ENCODE measurements at places on chromosomes 1 and 21. TPM values are rescaled to one million over a fixed set of nuclear protein-coding genes. Genes with fewer than 3 reads are reported as not detected.

DNA sequence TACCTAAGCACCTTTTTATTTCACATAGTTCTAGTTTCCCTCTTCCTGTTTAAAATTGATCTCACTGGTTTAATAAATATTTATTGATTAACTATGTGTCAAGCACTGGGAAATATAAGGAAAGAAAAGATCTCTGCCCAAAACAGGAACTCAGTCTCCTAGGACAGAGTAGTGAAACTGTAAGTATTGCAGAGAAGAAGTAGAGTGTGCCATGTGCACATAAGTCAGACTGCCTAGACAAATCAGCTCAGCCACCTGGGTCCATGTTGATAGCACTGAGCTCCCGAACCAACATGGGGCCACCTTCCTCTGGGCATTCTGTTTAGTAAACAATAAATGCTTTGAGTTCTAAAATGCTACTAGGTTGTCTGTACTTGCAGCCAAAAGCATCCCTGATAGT lies 9.8 kb upstream of the SSX2IP start:
- H3K4me3 ChIP-seq, result no peak overlapping the region
- no peak overlapping the region for H3K27ac ChIP-seq
- H3K36me3 ChIP-seq, result no peaks in the 10 kb centered on the region
- DNase-seq, result no peak

DNA sequence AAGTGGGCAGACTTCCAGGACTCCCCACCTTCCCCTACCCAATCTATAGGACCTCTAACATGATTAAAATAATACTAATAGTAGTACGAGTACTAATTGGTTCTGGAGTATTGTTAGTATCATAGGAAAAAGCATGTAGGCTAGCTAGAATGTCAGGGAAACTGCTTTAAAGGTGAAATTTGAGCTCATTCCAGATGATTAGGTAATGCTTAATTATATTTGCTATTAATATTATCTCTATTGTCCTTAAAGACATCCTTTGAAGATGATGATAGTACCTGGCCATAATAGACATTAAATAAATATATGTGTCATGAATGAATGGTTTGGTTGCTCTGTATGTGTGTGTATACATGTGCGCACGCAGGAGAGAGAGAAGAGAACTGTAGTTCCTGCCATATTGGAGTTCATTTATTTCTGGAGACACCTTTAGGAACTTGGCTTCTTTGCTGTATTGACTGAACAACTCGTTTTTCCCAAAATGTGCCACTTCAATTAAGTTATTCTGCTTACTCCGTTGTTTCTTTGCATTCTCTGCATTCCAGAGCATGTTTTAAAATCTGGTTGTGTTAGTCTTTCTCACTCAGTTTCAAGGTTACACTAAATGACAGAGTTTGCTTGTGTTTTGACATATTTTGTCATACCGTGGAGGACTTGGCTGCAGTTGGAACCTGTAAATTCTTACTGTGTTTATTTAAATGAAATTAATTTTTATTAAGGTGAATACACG lies 117.1 kb downstream of the OSBPL9 start:
- H3K4me1 ChIP-seq, result no peaks in the 10 kb centered on the region
- no peak overlapping the region for H3K4me3 ChIP-seq
- H3K27ac ChIP-seq, result peak overlapping the region; percentile 65
- H3K27me3 ChIP-seq, result no peaks in the 10 kb centered on the region
- no peaks in the 10 kb centered on the region for H3K36me3 ChIP-seq

- H3K27me3 ChIP-seq, result no peaks in the 10 kb centered on the region
- no peak overlapping the region for H3K4me3 ChIP-seq
- no peak overlapping the region for H3K27ac ChIP-seq
- DNase-seq, result no peak
Measured at GRCh38 chr1:244778344-244778743, 57.1 kb upstream of the COX20 start.

- no peaks in the 10 kb centered on the region for H3K27me3 ChIP-seq
- H3K4me1 ChIP-seq, result no peaks in the 10 kb centered on the region
- no peak overlapping the region for H3K4me3 ChIP-seq
Measured at GRCh38 chr21:25313829-25314228, 293.5 kb downstream of the MRPL39 start.

DNA sequence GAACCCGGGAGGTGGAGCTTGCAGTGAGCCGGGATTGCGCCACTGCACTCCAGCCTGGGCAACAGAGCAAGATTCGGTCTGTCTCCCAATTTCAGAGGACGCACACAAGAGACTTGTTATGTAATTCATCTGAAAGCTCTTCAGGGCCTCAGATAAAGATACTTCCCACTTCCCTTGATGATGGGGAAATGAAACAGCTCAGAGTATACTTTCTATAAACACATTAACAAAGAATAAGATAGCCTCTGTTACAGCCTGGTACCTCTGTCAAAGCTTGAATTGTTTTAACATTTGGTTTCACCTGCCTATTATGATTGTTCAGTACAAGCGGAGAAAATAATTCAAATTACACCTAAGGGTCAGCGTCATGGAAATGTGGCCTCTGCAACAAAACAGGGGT lies 622.9 kb upstream of the ADGRL4 start:
- H3K27ac ChIP-seq, result no peak overlapping the region
- no peak for DNase-seq
- H3K27me3 ChIP-seq, result no peaks in the 10 kb centered on the region
- H3K4me3 ChIP-seq, result no peak overlapping the region
- H3K36me3 ChIP-seq, result peaks cover 4% of the 10 kb centered on the region
- no peaks in the 10 kb centered on the region for H3K4me1 ChIP-seq

DNA sequence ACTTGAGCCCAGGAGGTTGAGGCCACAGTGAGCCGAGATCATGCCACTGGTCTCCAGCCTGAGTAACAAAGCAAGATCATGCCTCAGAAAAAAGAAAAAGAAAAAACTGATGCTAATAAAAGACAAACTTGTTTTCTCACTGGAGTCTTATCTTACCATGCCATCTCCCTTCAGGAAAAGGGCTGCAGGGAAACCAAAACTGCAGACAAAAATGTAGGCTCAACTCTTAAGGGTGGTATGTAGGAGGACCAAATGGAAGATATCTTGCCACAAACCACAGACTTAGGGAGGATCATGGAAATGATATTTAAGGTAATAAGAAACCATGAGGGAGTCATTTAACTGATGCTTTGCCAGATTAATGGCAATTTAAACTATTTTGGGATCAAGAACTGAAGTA lies 32.9 kb downstream of the UROD start:
- no peaks in the 10 kb centered on the region for H3K36me3 ChIP-seq
- no peaks in the 10 kb centered on the region for H3K27me3 ChIP-seq
- no peak for DNase-seq
- no peaks in the 10 kb centered on the region for H3K4me1 ChIP-seq
- H3K27ac ChIP-seq, result no peak overlapping the region
- H3K4me3 ChIP-seq, result no peak overlapping the region

GRCh38 chr1:88979054-88979748 lies 13.2 kb downstream of the KYAT3 start:
- no peak overlapping the region for H3K27ac ChIP-seq
- H3K36me3 ChIP-seq, result no peaks in the 10 kb centered on the region
- no peaks in the 10 kb centered on the region for H3K4me1 ChIP-seq

- no peaks in the 10 kb centered on the region for H3K4me1 ChIP-seq
- H3K27ac ChIP-seq, result no peak overlapping the region
- H3K27me3 ChIP-seq, result no peaks in the 10 kb centered on the region
- no peaks in the 10 kb centered on the region for H3K36me3 ChIP-seq
Measured at GRCh38 chr1:163094589-163094988, 25.4 kb downstream of the RGS4 start.

- no peaks in the 10 kb centered on the region for H3K36me3 ChIP-seq
- no peaks in the 10 kb centered on the region for H3K4me1 ChIP-seq
- no peak overlapping the region for H3K27ac ChIP-seq
- no peak overlapping the region for H3K4me3 ChIP-seq
Measured at GRCh38 chr1:215526846-215527151, 40.3 kb upstream of the KCTD3 start.

DNA sequence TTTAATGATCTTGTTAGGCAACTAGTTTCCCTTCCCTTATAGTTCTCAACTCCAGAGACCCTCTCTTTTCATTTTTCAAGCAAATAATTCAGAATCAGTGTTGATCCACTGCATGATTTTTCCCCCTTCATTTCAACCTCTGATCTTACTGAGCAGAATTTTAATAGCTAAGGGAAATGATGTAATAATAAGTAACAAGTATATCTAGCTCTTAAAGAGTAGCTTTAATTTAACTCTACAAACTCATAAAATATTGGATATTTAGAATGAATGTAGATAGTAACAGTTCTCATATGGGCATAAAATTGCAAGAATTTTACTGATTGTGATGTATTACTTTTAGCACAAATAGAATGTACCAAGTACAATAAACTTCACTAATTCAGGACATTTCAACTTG lies 130.2 kb downstream of the NR5A2 start:
- no peak overlapping the region for H3K4me3 ChIP-seq
- no peak for DNase-seq
- H3K36me3 ChIP-seq, result no peaks in the 10 kb centered on the region
- H3K27ac ChIP-seq, result no peak overlapping the region
- H3K27me3 ChIP-seq, result no peaks in the 10 kb centered on the region

CD5L gene
- not detected for total RNA-seq
